Colonic mucosa (tissue), 4 donors: ENCODE measurements at places on chromosomes 13 and 19. TPM values are rescaled to one million over a fixed set of nuclear protein-coding genes. Genes with fewer than 3 reads are reported as not detected.

The NCAN gene
- total RNA-seq, result 0.05 TPM

DNA sequence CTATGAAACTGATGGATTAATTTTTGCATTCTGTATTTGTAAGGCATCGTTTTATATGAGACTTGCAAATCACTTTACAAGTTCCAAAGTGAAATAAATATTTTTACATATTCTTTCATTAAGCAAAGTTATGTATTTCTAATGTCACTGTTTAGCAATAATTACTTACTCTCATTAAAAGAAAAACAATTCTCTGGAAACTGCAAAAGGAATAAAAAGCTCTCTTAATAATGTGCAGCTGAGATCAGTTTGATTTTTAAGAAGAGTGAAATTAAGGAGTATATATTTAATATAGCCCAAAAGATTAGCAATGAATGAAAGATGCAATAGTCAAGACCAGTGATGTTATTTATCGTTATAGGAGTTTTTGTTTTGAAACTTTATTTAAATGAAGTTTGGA, 155.2 kb downstream of the GPC5 start:
- no peaks in the 10 kb centered on the region for H3K4me1 ChIP-seq
- H3K27me3 ChIP-seq, result no peaks in the 10 kb centered on the region
- H3K36me3 ChIP-seq, result no peaks in the 10 kb centered on the region
- H3K27ac ChIP-seq, result no peak overlapping the region
- DNase-seq, result no peak
- H3K4me3 ChIP-seq, result no peak overlapping the region

DNA sequence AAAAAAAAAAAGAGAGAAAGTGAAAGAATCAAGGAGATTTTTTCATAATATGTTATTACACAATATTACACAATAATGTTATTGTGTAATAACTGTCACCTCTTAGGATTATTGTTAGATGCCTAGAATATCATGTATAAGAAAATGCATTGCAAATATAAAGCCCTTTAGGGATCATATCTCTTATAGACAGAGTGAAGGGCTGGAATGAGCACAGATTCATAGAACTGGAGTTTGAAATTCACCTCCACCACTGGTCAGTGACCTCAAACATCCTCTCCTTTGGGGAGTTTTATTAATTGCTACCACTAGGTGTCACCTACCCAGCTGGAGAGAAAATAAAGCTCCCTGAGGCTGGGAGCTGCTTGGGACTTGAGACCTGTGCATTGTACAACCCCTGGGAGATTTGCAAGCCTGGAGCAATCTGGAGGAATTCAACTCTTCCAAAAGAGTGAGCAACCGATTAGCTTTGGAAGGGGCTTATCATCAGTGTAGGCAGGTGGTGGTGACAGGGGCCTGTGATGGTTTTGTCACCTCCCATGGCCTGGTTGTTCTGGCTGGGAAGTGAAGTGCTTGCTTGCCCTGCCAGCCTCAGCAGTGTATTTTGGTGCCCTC, 30.3 kb upstream of the FRY start:
- H3K36me3 ChIP-seq, result no peaks in the 10 kb centered on the region
- no peak for DNase-seq
- H3K27me3 ChIP-seq, result no peaks in the 10 kb centered on the region
- H3K4me1 ChIP-seq, result no peaks in the 10 kb centered on the region
- no peak overlapping the region for H3K4me3 ChIP-seq
- H3K27ac ChIP-seq, result no peak overlapping the region

GRCh38 chr19:37217480-37217774, 587 bp upstream of the ZNF383 start:
- no peak for DNase-seq
- peak overlapping the region; percentile 91 for H3K27ac ChIP-seq
- H3K4me1 ChIP-seq, result no peaks in the 10 kb centered on the region
- H3K4me3 ChIP-seq, result peak overlapping the region; percentile 88

DNA sequence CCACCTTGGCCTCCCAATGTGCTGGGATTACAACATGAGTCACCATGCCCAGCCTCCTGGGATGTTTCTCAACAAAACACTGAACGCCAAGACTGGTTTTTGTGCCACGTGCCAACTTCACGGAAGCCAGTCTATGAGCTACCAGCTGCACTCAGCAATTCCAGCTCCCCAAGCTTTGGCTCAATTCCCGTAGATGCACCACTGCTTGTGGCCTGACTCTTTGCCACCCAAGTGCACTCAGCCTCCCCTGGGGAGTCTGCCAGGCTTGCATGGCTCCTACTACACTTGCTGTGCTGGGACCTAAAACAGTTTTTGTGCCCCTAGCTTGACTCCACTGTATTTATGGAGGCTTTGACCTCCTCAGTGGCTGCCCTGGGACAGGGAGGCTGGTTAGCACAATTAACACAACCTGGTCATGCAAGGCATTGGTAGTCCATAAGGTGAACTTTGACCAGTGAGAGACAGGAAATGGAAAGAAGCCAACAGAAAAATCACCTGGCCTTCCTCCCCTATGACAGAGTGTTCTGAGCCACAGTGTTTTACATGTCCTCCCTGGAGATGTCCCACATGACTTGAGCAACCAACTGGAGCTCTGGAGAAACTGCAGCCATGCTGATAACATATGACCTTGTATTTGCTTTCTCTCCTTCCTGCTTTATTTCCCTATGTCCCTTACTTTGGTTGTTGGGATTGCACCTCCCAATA, 1173.1 kb downstream of the UQCRFS1 start:
- no peak overlapping the region for H3K27ac ChIP-seq
- H3K4me3 ChIP-seq, result no peak overlapping the region
- DNase-seq, result no peak
- no peaks in the 10 kb centered on the region for H3K4me1 ChIP-seq
- H3K36me3 ChIP-seq, result no peaks in the 10 kb centered on the region
- H3K27me3 ChIP-seq, result no peaks in the 10 kb centered on the region

- no peak overlapping the region for H3K27ac ChIP-seq
- H3K4me1 ChIP-seq, result no peaks in the 10 kb centered on the region
- no peaks in the 10 kb centered on the region for H3K36me3 ChIP-seq
These were observed 15.8 kb downstream of the TECR start for GRCh38 chr19:14544977-14545715.

DNA sequence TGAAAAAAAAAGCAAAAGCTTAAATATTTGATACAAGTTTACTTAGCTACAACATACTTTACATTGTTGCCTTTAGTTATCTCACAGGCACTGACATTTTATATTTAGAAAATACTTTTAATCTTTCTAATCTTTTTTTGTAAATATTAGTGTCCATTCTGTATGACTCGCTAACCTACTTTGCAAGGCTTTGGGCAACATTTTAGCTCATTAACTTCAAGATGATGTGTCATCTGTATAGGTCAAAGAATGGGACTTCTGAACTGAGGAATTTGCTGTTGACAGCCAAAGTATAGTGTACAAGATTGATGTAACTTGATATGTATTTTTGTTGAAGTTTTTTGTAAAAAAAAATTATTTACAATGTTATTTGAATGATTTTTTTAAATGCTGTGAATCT, 2.7 kb upstream of the C1QTNF9 start:
- no peaks in the 10 kb centered on the region for H3K4me1 ChIP-seq
- H3K27ac ChIP-seq, result no peak overlapping the region
- H3K27me3 ChIP-seq, result no peaks in the 10 kb centered on the region

- peak overlapping the region; percentile 78 for H3K4me3 ChIP-seq
- peak overlapping the region; percentile 57 for H3K27ac ChIP-seq
- peaks cover 12% of the 10 kb centered on the region for H3K4me1 ChIP-seq
- H3K36me3 ChIP-seq, result no peaks in the 10 kb centered on the region
These were observed 851 bp downstream of the FBXO46 start for GRCh38 chr19:45729800-45730290.

The ZGLP1 gene
- 0.96 TPM for total RNA-seq

GRCh38 chr19:1650650-1651567, 1.5 kb downstream of the TCF3 start:
- H3K27ac ChIP-seq, result peak overlapping the region; percentile 77
- H3K4me3 ChIP-seq, result peak overlapping the region; percentile 97
- DNase-seq, result peak; percentile 43
- H3K36me3 ChIP-seq, result no peaks in the 10 kb centered on the region
- no peaks in the 10 kb centered on the region for H3K27me3 ChIP-seq

The NMRK2 gene
- not detected for total RNA-seq

DNA sequence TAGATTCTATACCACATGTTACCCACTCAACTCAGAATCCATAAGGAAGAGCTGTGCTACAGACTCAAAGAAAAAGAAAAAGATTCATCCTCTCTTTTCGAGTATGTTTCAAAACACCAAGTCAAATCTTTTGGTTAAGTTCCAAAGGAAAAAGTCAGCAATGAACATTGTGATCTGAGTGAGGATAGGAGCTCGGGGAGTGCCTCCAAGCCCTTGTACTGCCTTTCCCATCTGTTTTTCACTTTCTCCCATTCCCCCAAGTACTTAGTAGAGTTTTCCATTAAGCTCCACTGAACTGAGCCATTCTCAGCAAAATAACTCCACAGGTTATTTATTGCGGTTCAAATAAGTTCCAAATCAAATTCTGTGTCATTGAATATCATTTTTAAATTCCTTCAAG, 47.7 kb upstream of the MAB21L1 start:
- no peak overlapping the region for H3K4me3 ChIP-seq
- no peak overlapping the region for H3K27ac ChIP-seq
- no peaks in the 10 kb centered on the region for H3K27me3 ChIP-seq
- H3K36me3 ChIP-seq, result no peaks in the 10 kb centered on the region
- no peak for DNase-seq

The ITGBL1 gene
- total RNA-seq, result 0.25 TPM

The R3HDM4 gene
- total RNA-seq, result 55.6 TPM

The MTIF3 gene
- 65.1 TPM for total RNA-seq

The HS6ST3 gene
- total RNA-seq, result 0.13 TPM

The DAPK3 gene
- total RNA-seq, result 74.3 TPM
